WTC11 (cell line): ENCODE measurements at places on chromosomes 5 and 9.

- DNase-seq = no peak
- no peaks in the 10 kb centered on the region for H3K27me3 ChIP-seq
- H3K4me1 ChIP-seq = no peaks in the 10 kb centered on the region
- H3K27ac ChIP-seq = no peak overlapping the region
- no peak overlapping the region for H3K4me3 ChIP-seq
Measured at GRCh38 chr5:42923710-42924109, 112.0 kb upstream of the SELENOP start.

- peaks cover 8% of the 10 kb centered on the region for H3K4me1 ChIP-seq
- DNase-seq = no peak
- H3K27me3 ChIP-seq = no peaks in the 10 kb centered on the region
- no peak overlapping the region for H3K27ac ChIP-seq
- H3K36me3 ChIP-seq = no peaks in the 10 kb centered on the region
Measured at GRCh38 chr5:36457511-36458270, 148.7 kb upstream of the SLC1A3 start.

- H3K4me1 ChIP-seq = no peaks in the 10 kb centered on the region
- H3K4me3 ChIP-seq = no peak overlapping the region
- no peak for DNase-seq
- no peaks in the 10 kb centered on the region for H3K27me3 ChIP-seq
Measured at GRCh38 chr5:176339304-176339703, 22.3 kb downstream of the KIAA1191 start.

GRCh38 chr5:158026304-158027031, 167.5 kb upstream of the CLINT1 start:
- no peaks in the 10 kb centered on the region; the same call in 1 of the 2 replicates for H3K27me3 ChIP-seq
- H3K4me3 ChIP-seq = no peak overlapping the region
- no peak overlapping the region for H3K27ac ChIP-seq
- H3K4me1 ChIP-seq = peaks cover 27% of the 10 kb centered on the region
- DNase-seq = no peak

DNA sequence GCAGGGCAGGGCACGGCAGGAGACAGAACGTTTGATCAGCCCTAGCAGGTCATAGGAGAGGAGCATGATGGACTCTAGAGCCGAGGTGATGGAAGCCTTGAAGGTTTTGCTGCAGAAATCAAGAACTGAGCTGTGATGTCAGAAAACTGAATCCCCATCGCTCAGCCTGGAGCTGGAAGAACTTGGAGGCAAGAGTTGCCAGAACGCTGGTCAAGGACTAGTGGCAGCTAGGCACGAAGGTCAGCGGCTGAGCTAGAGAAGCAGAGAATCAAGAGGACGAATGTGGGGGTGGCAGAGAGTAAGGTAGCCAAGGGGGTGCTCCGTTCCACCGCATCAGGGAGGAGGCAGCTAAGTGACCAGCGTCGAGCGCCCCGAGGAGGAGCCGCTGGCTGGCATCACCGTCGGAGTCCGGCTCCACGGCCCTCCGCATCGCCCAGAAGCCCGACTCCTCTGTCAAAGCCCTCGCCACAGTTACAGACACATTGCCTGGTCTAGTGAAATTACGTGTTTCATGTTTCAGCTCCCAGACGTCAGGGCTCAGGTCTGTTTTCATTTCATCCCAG, 1.2 kb upstream of the GALNT10 start:
- peak overlapping the region; percentile 73 for H3K4me3 ChIP-seq
- H3K27ac ChIP-seq = no peak overlapping the region
- H3K4me1 ChIP-seq = peaks cover 43% of the 10 kb centered on the region
- peaks cover 52% of the 10 kb centered on the region for H3K27me3 ChIP-seq
- H3K36me3 ChIP-seq = no peaks in the 10 kb centered on the region

DNA sequence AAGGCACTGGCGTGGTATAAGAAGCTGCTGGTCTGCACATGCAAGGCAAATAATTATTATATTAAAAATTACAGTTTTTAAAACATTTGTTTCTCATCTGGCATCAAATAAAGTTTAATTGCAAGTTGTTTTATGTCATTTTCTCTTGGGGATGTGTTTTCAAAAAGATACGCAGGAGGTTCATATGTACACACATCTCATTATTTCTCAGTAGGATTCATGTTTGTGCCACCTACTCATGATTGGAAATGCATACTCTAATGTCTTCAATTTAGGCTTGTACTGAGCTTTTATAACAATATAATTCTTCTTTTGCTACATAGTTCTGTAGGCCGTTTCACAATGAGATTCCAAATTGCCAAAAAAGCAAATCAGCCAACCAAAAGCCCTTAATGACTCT, 244.2 kb upstream of the MEF2C start:
- peaks cover 11% of the 10 kb centered on the region for H3K4me1 ChIP-seq
- H3K36me3 ChIP-seq = no peaks in the 10 kb centered on the region
- no peak overlapping the region for H3K27ac ChIP-seq

- DNase-seq = no peak
- no peak overlapping the region for H3K4me3 ChIP-seq
- no peaks in the 10 kb centered on the region for H3K36me3 ChIP-seq
- H3K27me3 ChIP-seq = no peaks in the 10 kb centered on the region
Measured at GRCh38 chr5:14153071-14153864, 10.1 kb downstream of the TRIO start.
